ENCODE measurements at places on chromosomes 4 and X.

DNA sequence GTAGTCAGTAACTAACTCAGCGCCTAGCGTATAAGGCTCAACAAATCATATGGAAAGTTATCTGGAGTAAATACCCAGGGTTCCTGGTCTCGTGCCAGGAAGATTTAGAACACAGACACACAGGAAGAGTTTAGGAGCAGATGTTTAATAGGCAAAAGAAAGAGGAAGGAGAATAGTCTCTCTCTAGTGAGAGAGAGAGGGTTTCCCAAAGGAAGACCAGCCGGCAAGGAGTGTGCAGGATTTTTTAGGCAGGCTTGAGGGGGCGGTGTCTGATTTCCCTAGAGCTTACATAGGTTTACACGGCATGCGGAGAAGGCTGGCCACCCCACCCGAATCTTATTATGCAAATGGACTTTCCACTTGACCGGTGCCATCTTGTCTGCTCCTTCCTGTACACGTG, 284.0 kb upstream of the FRG1 start:
- DNase-seq = no peak

DNA sequence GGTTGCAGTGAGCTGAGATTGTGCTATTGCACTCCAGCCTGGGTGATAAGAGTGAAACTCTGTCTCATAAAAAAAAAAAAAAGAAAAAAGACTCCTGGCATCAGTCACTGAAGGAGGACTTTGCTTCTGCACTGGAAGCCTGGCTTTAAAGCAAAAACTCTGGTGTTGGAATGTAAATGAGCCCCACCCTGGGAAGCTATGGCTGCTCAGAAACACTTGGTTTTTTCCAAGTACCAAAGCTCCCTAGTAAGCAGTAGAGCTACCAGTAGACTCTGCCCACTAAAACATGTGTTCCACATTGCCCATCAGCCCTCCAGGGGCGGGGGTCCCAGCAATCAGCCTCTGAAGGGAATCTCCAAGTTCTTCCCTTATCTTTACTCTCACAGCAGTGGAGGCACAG, 154.4 kb downstream of the SHROOM3 start:
- no peak for DNase-seq

GRCh38 chrX:50818986-50819385, 5.0 kb upstream of the SHROOM4 start:
- DNase-seq = no peak

DNA sequence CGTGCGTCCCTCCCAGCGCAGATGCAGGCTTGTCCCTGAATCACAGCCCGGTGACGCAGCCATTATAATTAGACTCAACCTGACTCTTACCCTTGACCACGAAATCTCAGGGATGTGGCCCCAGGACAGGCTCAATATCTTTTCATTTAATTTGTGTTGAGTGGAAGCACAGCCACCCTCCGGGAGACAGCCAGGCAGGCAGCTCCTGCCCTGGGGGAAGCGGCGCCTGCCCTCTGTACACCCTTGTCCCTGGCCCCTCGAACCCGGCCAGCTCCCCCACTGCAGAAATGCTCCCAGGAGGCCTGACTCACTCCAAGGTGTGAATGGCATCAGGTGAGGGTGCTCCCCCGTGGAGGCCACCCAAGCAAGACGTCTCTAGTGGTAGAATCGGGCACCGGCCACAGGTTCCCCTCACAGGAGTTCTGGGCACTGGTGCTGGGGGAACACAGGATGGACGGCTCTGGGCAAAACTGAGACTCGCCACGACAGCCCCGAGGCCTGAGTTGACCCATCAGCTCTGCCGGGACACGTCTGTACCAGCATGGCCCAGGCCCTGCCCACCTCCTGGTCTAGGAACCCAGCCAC, 2.7 kb downstream of the CPLX1 start:
- no peak for DNase-seq

DNA sequence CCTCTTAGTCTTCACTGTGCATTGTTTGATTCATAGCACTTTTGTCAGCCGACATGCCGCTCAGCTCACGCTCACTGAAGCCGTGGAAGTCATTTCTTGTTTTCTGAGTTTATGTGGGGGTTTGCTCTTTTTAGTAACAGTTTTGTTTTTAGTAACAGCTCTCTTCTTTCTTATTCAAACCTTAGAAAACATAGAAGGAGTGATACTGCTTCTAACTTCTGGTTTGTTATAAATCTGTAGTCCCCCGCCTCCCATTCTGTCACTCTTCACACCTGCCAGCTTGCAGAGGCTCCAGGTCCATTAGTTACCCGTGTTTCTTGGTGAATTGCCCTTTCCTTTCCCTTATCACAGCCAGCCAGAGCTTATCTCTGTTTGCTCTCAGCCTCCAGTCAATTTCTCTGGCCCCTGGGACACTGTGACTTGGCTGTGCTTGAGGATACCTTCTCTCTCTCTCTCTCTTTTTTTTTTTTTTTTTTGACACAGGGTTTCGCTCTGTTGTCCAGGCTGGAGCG, 50.5 kb downstream of the GRK4 start:
- no peak for DNase-seq

DNA sequence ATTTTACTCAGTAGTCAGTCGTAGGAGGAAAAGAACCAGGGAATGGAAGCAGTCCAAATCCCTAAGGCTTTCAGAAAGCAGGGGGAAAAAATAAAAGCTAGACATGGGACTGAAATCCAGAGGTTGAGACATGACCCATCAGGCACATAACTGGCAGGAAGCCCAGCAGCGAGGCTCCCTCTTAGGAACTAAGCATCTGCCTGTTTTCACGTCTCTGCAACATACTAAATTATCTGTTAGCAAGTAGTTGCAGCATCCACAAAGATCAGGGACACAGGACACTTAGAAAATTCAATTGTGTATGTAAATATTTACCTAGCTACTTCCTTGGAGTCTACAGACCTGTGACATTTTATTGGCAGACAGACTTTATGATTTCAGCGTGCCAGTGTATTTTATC, 118.0 kb upstream of the EDNRA start:
- DNase-seq = no peak

- DNase-seq = no peak
Measured at GRCh38 chrX:92230628-92231027, 451.5 kb downstream of the PCDH11X start.

Measured in stimulated activated CD8-positive, alpha-beta memory T cell treated with anti-CD3 and anti-CD28 coated beads, Interleukin-2, amount 100 ng/mL, for 1 hour (primary cell).